Mammary epithelial cell (primary cell): ENCODE measurements at places on chromosomes 1 and 21. TPM values are rescaled to one million over a fixed set of nuclear protein-coding genes. Genes with fewer than 3 reads are reported as not detected.

DNA sequence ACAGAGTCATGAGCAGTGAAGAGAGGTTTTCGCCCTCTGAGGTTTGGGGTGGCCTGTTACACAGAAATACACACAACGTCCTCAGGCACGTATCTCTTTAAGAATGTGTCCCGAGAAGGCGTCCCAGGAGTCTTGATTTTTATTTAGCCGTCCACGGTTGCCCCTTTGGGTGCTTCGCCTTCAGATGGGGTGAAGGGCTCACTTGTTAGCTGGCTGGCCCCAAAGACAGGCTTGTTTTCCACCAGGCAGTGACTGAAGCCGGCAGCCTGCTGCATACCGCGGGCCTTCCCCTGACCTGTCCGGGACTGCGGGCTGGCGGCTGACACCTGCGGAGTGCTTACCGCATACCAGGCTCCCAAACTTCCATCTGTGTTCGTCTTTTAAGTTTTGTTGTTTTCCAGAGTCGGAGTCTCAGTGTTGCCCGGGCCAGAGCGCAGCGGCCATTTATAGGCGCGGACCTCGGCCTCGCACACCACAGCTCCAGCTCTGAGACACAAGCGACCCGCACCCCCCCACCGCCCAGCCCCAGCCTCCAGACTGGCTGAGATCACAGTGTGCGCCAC lies 1.6 kb upstream of the ADARB1 start:
- DNase-seq, result no peak

TTC22 gene
- polyA plus RNA-seq, result 7.0 TPM

GRCh38 chr21:29443411-29444010 lies 144.8 kb downstream of the BACH1 start:
- no peak for DNase-seq

TSPAN1 gene
- polyA plus RNA-seq, result 510 TPM

DNA sequence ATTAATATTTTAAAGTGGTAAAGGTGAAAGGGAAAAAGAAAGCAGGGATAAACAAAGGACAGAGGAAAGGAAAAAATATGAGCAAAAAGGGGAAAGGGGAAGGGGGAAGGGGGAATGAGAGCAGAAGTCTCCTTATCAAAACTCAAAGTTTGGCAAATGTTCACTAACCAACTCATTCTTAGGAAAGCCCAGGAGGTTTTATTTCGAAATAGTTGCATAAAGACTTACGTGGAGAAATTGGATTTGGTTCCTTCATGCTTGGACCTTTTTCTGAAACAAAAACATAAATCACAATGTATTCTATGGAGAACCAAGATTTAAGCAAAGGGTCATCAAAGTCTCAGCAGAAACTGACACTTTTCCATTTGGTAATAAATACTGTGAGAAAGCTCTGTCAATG lies 188.1 kb downstream of the TGFBR3 start:
- DNase-seq, result no peak

DMBX1 gene
- not detected for polyA plus RNA-seq

- no peak for DNase-seq
Measured at GRCh38 chr1:68255301-68255700, 23.0 kb upstream of the WLS start.

DNA sequence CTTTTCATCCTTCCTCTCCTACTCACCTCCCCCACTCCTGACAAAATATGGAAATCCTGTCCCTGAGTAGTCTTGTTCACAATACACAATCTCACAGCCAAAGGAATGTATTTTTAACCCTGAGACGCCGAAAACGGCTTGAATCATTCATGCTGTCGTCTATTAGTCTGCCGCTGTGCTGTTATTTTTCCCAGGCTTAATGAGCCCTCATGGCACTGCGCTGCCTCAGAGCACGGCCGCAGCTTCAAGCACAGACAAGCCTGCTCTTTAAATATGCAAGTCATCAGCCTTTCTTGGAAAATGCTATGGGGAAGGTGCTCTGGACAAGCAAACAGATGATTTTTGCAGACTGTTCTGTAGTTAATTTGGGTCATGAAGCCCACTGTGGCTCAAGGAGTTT lies 302.7 kb downstream of the DISC1 start:
- peak; percentile 96 for DNase-seq

CYP2J2 gene
- 0.92 TPM for polyA plus RNA-seq

SYPL2 gene
- 0.02 TPM for polyA plus RNA-seq

GRCh38 chr1:203769505-203770343 lies 4.7 kb downstream of the LAX1 start:
- DNase-seq, result peak; percentile 94

GRCh38 chr1:54645806-54646676 lies 4.5 kb downstream of the MROH7 start:
- DNase-seq, result no peak

MYOM3 gene
- 0.19 TPM for polyA plus RNA-seq

DNA sequence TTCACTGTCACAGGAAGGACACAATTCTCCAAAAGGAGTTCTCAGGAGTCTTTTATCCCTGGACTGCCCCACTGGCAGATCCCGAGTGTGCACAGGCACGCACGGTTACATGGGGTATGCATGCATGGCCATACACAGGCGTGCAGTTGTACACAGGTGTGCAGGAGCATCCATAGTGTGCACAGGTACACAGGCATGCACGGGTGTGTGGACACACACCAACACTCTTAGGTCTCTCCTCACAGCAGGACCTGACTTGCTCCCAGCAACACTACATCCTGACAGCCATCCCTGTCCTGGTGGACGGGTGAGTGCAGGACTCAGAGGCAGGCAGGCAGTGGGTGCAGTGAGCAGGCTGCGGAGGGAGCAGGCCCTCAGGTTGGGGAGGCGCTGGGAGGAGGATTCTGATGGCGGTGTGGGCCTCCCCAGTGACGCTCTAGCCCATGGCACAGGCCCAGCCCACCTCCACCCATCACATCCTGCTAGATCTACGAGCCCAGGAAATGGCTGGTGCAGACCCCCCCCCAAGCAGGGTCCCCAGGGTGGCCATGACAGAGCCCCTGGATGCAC lies 28.4 kb downstream of the SLC19A1 start:
- DNase-seq, result no peak

DNA sequence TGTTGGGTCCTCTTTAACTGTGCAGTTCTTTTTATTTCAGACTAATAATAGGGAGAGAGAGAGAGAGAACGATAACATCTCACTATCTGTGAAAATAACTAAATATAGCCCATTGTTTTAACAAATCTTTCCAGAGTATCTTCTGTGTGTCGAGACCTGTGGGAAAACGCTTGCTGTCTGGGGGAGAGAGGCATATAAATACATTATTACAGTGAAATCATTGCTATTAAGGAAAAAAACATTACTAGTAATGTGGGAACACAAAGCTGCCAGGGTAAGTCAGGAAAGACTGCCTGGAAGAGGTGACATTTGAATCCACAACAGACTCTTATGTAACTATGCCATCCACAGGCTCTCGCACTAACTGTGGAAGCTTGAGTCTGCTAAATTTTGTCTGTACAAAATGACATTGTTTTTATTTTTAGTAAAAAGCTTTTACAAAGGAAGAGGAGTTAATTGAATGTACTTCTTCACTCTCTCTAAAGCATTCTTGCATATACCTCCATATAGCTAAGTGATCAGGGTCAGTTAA lies 59.8 kb upstream of the PGD start:
- no peak for DNase-seq
